ENCODE measurements at places on chromosomes 2 and 18. TPM values are rescaled to one million over a fixed set of nuclear protein-coding genes. Genes with fewer than 3 reads are reported as not detected.

DNA sequence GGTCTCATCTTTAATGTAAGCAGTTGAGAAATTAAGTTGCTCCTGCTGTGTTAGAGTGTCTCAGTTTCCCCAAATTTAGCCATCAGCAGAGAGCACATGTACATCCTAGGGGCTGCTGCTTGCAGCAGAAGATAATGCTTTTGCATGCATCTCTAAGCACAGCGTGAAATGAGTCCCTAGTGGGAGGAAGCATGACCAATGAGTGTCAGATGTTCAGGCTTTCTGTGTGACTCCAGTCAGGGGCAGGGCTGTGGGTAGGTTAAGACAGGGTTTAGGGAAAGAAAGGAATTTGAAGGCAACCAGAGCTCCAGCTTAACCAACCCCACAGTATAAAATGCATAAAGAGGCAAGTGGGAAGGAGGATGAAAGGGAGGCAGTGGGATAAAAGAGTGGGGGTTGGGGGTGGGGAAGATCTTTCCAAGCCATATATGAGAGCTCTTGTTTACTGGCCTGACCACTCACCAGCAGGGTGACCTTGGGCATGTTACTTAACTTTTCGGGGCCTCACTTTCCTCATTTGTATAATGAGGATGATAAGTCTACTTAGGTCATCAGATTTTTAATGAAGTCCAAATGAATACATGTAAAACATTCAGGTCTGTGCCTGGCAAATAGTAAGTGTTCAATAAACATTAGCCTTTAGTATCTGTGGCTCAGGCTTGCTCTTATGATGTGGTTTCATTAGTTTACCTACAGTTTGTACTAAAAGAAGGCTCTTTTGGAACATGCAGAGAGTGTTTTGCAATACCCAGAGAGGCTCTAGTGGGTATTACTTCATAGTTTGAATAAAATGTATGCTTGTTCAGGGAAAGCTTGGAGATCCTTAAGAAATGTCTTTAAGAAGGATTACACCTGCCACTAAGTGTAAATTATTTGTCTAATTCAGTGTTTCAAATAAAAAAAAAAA lies 42.7 kb upstream of the PELI1 start:
- DNase-seq: no peak

GRCh38 chr2:214560176-214560575 lies 149.3 kb downstream of the VWC2L start:
- no peak for DNase-seq

DNA sequence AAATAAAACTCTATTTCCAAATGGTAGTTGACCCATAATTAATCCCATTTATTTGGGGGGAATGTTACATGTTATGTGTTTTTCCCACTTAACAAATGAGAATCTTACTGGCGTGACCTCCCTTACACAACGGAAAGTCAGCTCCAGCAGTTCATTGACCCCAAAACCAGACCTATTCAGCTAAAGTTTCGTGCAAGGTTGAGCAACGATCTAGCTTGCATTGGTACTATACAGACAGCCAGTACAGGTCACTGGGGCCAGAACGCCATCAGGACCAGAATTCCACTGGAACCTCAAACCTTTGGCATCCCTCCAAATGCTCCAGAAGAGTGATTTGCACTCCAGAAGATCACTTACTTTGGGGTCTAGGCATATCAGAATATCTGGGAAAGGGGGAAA lies 6.8 kb upstream of the CTAGE1 start:
- DNase-seq: no peak

DNA sequence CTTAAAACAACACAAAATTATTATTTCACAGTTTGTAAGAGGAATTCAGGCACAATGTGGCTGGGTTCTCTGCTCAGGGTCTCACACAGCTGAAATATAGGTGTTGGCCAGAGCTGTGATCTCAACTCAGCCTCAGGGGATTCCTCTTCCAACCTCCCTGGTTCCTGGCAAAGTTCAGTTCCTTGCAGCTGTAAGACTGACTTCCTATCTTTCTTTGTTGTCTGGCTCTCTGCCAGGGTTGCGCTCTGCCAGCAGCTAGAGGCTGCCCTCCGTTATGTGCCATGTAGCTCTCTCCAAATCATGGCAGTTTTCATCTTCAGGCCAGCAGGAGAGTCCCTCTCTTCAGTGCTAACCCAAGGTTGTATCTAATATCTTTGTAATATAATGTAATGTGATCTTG lies 272.5 kb upstream of the KCNJ3 start:
- no peak for DNase-seq

The BCL11A gene
- 11.3 TPM for total RNA-seq

DNA sequence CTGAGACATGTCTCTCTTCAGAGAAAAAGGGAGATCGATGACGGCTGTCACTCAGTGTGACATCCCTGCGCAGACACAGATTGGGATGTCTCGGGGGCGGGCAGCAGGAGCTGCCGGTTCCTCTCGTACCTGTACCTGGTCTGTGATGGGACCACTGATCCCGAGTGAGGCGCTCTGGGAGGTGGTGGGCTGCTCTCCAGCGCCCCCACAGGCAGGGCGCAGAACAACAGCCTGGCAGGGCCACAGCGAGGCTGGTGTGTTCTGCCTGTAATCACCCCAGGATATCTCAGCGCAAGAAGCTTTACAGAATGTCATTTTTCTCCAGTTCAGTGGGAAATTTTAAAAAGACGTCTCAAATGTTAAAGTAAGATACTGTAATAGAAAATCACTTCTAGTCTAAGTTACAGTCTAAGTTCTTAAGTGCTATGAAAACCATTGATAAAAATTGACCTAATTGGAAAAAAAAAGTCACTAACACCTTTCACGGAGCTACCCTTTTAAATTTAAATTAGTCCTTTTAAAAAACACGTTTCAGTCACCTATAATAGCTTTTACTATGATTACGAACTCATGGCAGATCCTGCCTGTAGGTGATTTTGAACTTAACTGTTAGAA lies 189.8 kb downstream of the SNTG2 start:
- no peak for DNase-seq

DNA sequence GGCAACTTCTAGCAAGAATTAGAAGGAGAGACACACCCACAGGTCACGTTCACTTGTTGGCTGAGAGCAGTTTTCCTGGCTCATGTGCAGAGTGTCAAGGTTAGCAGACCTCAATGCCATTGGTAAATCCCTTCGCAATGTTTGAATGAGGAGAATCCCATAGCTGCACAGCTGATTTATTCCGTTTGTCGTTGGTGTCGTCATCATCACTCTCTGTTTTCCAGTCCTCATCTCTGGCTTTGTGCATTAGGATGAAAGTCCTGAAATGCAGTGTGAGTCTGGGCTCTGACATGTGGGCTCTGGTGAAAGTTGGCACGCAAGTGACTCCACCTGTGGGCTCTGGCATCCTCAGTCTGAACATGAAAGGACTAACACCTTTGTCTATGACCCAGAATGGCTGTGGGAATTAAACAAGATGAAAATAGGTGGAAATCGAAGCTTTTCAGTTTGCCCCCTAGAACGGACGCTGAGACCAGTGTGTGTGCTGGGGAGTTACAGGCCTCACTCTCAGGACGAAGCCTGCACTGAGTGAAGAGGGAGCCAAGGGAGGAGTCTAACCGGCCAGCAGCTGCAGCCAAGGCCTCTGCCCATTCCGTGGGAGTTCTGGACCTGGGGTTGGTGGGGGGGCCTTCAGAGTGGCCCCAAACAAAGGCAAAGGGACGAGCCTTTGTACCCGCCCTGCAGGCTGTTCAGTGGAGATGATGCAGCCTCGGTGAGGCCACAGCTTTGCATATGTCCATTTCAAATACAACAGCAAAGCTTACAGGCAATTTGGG lies 74.8 kb upstream of the ZNF516 start:
- DNase-seq: no peak

DNA sequence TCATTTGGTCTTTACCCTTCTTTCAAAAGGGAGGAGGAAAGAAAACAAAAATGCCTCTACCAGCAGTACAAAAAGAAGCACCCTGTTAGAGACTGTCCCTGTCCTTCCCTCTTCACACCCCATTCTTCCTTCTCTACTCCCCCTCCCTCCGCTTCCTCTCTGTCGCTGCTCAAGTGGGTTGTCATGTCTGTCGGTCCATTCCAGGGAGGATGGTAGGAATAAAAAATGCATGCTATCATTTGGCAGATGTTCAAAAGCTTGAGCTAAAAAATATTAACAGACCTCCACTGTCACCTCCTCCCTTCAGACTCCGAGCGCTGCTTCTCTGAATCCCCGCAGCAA lies 482.0 kb downstream of the BCL11A start:
- DNase-seq: no peak

The CLEC4F gene
- 0.14 TPM for total RNA-seq

GRCh38 chr2:42450136-42450535 lies 43.6 kb downstream of the KCNG3 start:
- DNase-seq: no peak

- DNase-seq: no peak
These were observed 18.1 kb upstream of the DNAH7 start for GRCh38 chr2:196086517-196087368.

DNA sequence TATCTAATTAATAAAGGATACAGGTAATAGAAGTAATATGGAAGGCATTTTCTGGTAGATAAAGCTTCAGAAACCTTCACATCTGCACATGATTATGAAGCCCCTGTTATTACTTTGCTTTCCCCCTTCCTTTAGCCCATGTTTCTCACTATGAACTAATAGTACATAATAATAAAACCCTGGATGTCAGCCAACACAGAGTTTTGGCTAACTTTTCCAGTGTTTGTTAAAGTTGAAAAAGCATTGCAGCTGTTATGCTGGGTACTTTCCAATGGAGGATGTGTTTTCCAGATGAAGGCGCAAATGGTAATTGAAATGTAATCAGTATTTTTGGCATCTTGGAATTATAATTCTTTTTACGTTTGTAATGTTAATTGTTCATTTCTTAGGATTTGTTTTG lies 43.5 kb downstream of the SPTBN1 start:
- no peak for DNase-seq

The MAP2 gene
- 2.0 TPM for total RNA-seq

GRCh38 chr2:220786216-220786615 lies 785.9 kb downstream of the EPHA4 start:
- DNase-seq: no peak

- DNase-seq: no peak
These were observed 374.4 kb upstream of the SALL3 start for GRCh38 chr18:78605255-78605654.

DNA sequence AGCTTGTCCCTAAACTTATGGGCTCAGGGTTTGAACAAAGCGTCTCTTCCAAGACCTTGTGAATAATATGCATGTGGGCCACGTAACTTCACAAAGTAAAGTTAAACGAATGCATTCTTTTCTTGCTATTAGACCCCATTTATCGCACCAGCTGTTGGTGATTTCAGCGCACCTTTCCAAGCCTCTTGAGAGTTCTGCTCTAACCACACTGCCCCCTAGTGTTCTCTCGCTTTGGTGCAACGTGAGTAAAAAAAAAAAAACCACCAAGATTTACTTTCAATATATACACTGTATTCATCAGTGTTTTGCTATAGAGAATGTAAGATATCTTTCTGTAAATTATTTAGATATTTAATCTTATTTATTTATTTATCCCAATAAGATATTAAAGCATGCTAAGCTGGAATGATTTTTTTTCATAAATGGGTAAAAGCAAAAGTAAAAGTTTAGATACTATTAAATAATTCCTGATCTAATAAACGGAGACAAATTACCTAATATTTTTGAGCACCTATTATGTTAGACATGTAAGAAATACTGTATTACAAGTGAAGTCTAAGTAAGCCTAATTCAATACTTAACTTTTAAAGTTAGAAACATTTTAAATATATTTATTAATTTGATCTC lies 459.5 kb downstream of the DLGAP1 start:
- DNase-seq: peak; percentile 56

DNA sequence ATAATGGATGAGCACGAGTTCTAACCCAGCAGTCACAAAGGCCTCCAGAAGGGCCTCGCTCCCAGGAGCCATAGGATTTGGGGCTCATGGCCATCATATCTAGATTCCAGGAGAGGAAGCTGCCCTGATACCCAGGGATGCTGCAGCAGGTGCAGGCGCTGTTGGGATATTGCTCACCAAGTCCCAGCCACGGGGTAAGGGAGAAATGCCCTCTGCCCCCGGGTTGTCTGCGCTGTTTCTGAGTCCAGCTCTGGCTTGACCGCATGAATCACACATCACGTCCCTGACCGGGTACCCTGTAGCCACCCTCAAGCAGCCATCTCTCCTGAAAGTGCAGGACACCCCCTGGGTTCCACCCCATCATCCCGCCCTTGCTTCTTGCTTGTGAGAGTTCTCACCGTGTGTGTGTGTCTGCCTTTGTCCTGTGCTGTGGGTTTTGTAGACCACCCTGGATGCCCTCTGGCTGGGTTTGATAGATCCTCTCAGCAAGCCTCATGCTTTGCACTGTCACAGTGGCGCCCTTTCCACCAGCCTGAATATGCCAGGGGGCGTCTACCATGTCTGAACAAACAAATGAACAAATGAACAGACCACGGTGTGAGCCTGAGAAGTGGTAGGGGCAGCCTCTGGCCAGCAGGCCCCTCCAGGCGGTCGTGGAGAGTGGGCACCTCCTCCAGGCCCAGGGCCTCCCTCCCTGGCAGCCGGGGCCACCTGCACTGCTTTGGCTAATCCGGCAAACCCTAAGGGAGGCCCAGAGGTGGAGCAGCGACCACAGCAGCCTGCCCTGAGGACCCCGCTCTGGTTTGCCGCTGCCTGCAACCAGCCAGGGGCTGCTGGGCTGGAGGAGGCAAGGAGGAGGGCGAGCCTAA lies 32.1 kb downstream of the ADRA2B start:
- DNase-seq: no peak

- DNase-seq: no peak
These were observed 104.4 kb upstream of the SOX11 start for GRCh38 chr2:5587766-5588165.

DNA sequence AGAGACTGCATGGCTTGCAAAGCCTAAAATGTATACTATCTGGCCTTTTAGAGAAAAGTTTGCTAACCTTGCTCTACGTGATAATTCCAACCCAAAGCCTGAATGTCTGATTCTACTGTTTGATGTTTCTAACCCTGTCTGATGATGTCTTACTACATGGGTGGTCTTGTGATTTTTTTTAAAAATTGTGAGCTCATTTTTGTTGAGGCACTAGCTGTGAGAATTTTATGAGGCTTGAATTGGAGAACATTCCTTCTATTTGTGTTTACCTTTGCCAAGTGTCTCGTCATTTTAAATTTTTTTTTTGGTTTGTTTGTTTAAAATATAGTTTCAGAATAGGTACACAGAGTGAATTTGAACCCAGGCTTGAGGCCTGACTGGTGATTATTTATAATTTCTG lies 15.2 kb upstream of the LTBP1 start:
- DNase-seq: no peak

DNA sequence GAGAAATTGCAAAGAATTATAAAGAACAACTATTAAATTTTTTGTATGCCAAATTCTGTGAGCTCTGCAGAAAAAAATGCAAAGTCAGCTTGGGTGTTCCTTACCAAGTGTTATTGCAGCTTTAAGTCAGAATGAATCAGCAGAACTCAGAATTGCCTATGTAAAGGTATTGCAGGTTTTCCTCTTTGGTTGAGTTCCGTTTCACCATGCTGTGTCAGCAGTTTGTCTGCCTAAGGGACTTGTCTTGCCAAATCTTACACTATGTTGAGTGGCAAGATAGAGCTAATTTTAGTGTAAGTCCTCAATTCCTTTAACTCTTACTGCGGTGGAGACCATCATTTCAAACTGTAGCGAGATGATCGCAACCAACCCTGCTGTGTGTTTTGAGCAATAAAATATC lies 38.8 kb downstream of the ADAM23 start:
- DNase-seq: no peak

Data from transverse colon (tissue), 4 donors.